ENCODE measurements at places on chromosomes 6 and 20.

- no peak for DNase-seq
Measured at GRCh38 chr6:134468633-134469032, 150.7 kb upstream of the SGK1 start.

GRCh38 chr6:154731296-154732218, 1.7 kb upstream of the SCAF8 start:
- no peak for DNase-seq

DNA sequence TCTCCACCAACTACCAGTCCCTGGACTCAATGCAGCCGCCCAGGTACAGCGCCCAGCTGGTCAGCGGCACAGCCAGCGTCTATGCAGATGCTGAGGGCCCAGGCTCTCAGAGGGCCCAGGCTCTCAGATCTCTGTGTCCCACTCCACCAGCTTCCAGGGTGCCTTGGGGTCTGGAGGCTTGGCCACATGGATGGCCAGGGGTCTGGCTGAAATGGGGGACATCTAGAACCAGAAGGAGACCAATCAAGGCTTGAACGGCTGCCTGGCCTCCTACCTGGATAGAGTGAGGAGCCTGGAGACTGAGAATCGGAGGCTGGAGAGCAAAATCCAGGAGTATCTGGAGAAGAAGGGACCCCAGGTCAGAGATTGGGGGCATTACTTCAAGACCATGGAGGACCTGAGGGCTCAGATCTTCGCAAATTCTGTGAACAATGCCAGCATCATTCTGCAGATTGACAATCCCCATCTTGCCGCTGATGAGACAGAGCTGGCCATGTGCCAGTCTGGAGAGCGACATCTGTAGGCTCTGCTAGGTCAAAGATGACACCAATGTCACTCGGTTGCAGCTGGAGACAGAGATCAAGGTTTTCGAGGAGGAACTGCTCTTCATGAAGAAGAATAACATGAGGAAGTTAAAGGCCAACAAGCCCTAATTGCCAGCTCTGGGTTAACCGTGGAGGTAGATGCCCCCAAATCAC, 44.1 kb upstream of the GRM4 start:
- no peak for DNase-seq

GRCh38 chr20:13342469-13343242, 121.6 kb downstream of the ISM1 start:
- no peak for DNase-seq

- no peak for DNase-seq
Measured at GRCh38 chr20:58293453-58293852, 16.1 kb upstream of the RAB22A start.

DNA sequence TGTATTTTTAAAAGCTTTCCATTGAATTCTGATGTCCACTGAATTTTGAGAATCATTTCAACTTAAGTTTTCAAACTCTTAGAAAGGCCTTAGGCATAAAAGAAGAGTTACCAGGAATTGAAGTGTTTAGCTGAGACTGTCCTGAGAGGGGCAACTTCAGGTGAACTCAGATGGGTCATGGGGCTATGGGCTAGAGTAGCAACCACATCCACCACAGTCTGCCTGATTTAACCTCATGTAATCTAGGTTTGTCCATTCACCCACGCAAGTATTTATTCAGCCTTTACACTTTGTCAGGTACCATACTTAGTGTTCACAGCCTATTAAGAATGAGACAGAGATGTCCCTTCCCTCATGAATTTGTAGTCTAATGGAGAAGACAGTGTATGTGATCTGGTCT, 501.0 kb downstream of the KIF16B start:
- DNase-seq = no peak

DNA sequence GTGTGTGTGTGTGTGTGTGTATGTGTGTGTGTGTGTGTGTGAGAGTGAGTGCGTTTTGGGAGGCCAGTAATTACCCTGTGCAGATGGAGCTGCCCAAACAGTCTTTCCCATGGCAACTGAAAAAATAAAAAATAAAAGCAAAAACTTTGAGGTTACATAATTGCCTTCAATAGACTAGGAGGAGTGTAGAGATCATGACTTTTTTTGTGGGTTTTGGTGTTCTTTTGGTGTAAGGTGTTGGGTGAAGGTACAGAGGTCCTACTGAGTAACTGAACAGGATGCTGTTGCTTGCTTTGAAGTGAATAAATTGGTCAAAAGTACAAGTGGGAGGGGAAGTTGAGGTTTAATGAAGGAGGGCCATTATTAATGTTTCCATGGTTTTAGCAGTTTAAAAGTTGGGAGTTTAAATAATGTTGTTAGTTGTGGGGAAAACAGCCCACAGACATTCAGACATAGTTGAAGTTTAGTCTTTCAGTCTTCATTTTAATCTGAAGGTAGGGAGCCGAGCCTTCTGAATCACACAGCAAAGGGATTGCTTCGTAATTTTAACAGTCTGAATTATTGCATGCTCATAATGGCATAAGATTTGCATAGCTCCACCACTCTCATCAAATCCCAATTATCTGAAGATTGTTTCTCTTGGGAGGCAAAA, 251.4 kb downstream of the PRL start:
- no peak for DNase-seq

DNA sequence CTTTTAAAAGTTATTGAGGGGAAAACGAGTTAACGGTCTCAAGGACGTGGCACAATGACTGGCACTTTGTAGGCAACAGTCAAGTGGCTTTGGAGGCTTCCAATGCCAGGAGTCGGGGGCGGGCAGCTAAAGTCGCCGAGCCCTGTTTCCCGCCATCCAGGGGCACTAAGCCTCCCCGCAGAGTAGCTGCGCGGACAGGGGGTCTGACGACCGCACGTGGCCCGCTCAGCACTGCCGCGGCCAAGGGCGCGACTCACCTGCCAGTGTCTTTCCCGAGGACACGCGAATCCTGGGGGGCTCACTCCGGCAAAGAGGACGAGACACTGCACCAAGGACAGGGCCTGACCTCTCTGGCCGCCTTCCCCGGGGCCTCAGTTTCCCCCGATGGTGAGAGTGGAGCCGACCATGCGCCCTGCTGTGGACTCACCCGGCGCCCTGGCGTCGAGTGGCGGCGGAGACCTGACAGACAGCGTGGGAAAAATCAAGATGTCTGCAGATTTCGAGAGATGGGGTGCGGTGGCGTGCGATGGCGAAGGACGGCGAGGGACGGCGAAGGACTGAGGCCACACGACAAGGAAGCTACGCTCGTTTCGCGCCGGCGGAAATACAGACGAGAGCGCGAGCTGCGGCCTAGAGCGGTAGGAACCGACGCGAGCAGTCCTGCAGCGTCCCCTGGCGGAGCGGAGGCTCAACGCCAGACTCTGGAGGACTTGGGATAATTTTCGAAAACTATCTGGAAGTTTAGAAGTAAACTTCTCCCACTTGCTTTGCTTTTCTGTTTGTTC, at the start of gene SNHG17:
SNHG17 (minus strand) TSS at position 559 of the 785 bp plus-strand sequence.
- peak; percentile 61 for DNase-seq

- DNase-seq = no peak
Measured at GRCh38 chr20:1861347-1861976, 33.7 kb upstream of the SIRPA start.

DNA sequence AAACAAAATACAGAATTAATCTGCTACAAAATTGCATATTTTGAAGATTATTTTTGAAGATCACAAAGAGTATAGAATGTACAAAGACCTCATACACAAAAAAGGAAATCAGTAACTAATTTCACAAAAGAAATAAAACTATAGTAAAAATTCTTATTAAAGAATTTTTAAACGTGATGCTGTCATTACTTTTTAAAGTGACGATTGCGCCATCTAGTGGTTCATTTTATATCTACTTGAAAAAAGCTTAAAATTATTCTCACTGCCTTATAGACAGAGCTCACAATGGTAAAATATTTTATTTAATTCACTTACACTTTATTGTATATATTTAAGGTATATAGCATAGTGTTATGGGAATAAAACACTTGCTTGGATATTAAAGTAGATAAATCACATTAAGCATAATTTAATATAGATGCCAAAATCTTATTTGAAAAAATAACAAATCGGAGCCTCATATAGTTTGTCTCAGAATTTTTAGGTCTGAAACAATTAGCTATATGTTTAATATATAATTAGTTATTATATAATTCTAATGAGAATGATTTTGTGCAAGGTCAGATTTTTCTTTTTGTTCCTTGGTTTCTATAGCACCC, 128.8 kb downstream of the PHF3 start:
- DNase-seq = no peak

GRCh38 chr20:58712151-58712791, 19.7 kb downstream of the NPEPL1 start:
- DNase-seq = no peak

DNA sequence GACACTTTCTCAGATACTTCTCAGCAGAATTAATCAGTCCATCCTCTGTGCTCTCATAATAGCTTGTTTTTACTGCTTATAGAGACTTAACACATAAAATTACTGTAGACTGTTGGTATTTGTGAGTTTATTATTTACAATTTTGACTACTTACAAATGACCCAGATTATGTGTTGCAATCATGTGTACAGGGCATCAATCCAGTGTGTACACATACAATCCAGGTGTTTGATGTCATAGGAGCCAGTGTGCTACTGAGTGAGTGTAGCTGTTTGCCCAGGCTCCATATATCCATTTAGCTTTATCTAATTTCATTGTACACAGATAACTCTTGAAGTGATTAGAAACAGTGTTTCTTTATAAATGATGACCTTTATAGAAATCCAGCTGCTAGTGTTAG, 31.3 kb downstream of the TRMT11 start:
- no peak for DNase-seq

DNA sequence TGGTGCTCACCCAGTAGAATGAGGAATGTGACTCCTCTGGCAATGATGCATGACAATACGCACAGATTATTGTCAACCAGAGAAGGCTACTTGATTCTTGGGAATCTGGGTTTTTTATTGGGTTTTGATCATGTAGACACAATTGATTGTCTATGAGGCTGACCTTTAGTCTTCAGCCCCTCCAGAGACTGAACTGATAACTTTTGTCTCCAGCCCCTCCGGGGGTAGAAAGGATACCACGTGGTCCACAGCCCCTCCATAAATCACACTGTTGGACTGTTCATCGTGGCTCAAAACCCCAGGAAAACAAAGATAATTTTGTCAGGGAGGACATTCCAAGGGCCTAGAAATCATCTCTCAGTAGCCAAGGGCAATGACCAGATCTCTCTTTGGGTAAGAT, 57.5 kb upstream of the ADGRF5 start:
- DNase-seq = no peak

GRCh38 chr20:1013566-1014340, 11.6 kb upstream of the RSPO4 start:
- DNase-seq = no peak

DNA sequence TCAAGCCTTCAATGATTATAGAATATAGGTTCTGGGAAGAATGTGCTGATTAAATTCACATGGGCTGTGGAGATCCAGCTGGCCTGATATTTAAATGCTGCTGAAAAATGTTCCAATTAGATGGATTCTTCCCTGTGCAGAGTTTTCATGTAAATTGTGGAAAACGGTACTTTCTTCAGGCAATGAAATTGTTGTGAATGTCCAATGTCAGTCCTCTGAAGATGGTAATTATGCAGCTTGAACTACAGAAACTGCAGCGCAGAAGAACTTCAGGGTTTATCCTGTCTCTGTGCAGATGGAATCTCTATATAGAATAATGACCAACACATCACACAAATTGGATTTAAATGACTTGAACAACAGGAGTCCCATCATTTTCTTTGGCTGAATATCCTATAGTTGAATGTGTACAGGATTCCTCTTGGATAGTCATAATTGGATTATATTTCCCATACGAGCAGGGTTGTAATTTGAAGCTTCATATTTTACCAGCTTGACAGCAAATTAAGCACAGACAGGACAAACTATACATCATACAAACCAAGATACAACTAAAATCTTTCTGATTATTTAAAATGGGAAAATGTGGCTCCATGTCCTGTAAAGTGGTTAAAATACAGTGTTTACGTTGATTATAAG, 82.3 kb downstream of the CAP2 start:
- no peak for DNase-seq

DNA sequence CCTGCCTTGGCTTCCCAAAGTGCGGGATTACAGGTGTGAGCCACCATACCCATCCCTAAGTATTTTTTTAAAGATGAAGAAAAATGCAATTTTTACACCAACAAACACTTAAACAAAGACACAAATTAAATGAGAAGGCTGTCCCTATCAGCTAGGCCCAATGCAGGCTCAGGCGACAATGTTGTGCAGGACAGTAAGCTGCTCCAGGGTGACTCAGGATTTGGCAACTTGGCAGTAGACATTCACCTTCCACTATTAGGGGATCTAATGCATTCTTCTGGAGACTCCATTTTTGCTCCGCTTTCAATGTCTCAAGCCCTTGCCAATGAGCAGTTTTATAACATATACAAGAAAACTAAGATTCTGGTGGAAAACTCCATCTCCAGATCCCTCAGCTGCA, 19.7 kb downstream of the NDRG3 start:
- DNase-seq = no peak

DNA sequence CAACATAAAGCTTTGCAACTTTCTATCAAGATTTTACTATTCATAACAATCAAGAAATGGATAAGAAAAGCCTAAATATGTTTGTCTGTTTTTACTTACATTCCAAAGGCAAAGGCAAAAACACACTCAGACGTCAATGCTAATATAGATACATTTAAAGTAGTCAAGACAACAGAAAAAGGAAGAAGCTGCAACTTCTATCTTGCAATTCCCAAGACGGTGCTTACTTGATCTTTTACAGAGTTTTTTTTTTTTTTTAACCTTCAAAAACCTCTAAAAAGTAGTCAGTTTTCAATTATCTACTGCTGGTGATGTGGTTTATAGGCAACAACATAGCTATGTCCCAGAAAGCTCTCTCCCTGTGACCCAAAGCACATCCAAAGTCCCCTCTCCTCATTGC, 58.1 kb downstream of the EPB41L2 start:
- no peak for DNase-seq

DNA sequence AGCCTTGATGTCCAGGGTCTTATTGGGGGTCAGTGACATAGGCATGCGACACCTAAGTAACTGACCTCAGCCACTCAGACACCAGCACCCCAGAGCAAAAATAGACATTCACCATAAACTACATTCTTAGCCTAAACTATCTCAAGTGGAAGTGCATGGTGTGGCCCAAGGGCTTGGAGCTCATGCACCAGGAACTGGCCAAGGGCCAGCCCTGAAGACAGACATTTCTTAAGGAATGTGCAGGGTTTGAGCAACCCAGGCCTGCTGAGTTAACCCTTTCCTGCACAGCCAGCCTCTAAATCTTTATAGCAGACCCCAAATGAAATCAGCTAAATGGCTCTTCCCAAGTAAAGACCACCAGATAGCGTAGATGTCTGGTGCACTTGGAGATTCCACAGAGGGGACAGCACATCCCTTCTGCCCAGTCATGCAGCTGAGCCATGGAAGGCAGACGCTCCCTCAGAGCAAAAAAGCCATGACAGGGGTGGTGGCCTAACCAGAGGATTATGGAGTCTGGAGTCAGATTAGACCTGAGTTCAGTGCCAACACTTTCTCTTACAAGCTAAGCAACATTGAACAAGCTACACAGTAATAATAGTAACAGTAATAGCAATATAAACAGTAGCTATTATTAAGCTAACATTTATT, 222.6 kb downstream of the ZMYND8 start:
- no peak for DNase-seq

All from bone marrow (tissue), 2 donors.